BJ (cell line): ENCODE measurements at places on chromosomes 7 and 10. TPM values are rescaled to one million over a fixed set of nuclear protein-coding genes. Genes with fewer than 3 reads are reported as not detected.

CALML3 gene
- not detected in 2 replicates for polyA plus RNA-seq

AP5Z1 gene
- polyA plus RNA-seq, result 16.7 and 27.3 TPM in 2 replicates

TMEM236 gene
- 0.02 and 0.04 TPM in 2 replicates for polyA plus RNA-seq

PRRT4 gene
- 0.07 TPM in 1 of 2 replicates, not detected in the other for polyA plus RNA-seq

ASAH2 gene
- polyA plus RNA-seq, result 0.32 and 2.5 TPM in 2 replicates

FAM170B gene
- polyA plus RNA-seq, result not detected in 2 replicates

UCMA gene
- not detected in 2 replicates for polyA plus RNA-seq

TACR2 gene
- polyA plus RNA-seq, result 0.09 TPM in 2 replicates

GRCh38 chr7:50534690-50535290 lies 30.4 kb downstream of the DDC start:
- peak; percentile 92 for DNase-seq

- no peak for DNase-seq
These were observed 45.6 kb upstream of the TAS2R16 start for GRCh38 chr7:123041101-123041500.

DNA sequence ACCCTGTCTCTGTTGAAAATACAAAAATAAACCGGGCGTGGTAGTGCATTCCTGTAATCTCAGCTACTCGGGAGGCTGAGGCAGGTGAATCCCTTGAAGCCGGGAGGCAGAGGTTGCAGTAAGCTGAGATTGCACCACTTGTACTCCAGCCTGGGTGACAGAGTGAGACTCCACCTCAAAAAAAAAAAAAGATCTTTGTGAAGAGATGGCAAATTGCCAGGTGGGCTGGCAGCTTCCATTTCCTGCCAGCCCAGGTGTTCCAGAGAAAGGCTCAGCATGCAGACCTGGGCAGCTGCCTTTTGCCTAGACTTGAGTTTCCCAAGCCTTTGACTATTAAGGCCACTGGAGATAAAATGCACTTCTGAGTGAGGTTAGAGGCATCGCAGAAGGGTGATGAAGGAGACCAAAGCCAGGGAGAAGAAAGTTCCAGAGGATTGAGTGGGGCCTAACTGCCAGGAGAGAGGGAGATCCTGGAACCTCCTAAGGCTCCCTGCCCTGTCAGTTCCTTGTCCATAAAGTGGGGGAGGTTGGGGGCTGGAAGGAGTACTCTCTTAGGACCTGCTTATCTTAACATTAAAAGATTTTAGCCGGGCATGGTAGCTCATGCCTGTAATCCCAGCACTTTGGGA lies 10.0 kb upstream of the DDIT4 start:
- DNase-seq, result no peak

- no peak for DNase-seq
These were observed 55.2 kb downstream of the TSPAN15 start for GRCh38 chr10:69506487-69506833.

- DNase-seq, result no peak
These were observed 47.9 kb downstream of the GALNT11 start for GRCh38 chr7:152073352-152073751.

DNA sequence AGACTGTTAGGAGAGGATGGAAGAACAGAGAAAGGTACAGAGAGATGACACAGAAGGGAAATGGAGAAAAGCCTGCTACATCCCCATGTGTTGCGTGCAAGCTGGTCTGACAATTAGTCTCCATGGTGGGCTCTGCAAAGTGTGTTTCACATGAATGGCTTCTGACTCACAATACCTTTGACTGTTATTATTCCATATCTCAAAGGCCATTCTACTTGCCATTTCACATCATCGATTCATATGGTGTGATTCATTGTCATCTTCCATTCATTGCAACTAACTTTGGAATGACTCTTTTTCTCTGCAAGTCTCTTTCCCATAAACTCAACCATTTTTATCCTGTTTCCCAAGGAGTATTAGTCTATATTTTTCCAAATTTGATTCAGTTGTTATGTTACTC lies 208.9 kb upstream of the INHBA start:
- DNase-seq, result no peak

DNA sequence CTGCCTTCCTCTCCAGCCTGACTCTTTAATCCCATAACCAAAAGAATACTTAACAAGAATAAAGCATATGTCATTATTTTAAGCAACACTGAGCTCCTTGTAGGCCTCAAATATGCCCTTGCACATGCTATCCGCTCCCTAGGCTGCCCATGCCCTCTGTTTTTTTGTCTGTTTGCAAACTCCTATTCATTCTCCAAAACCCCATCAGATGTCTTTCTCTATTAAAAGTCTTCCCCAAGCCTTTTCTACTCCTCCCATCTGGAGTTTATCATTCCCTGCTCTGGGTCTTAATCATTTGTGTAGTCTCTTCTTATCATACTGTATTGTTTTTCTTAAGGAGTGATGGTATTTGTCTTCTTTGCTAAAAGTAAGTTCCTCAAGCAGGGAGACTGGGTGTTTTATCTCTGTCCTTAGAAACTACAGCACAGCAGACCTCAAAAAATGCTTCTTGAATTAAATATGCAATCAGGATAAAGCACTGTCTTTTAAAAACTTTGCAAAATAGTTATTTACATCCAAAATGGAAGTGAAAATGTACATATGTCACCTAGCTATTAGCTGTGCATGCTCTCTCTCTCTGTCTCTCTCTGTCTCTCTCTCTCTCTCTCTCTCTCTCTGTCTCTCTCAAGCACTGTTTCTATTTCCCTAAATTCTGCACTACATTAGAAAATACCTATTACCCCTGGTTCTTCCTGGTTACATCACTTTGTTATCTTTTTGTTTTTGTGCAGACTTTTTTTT lies 56.5 kb upstream of the OPALIN start:
- DNase-seq, result no peak

- no peak for DNase-seq
These were observed 545 bp downstream of the NACAD start for GRCh38 chr7:45088146-45088701.

- no peak for DNase-seq
These were observed 493 bp downstream of the ZMIZ2 start for GRCh38 chr7:44748948-44749731.

- DNase-seq, result no peak
These were observed 178.8 kb downstream of the TPK1 start for GRCh38 chr7:144656965-144657517.

GRCh38 chr7:94311515-94311914 lies 83.2 kb upstream of the COL1A2 start:
- DNase-seq, result no peak

DNA sequence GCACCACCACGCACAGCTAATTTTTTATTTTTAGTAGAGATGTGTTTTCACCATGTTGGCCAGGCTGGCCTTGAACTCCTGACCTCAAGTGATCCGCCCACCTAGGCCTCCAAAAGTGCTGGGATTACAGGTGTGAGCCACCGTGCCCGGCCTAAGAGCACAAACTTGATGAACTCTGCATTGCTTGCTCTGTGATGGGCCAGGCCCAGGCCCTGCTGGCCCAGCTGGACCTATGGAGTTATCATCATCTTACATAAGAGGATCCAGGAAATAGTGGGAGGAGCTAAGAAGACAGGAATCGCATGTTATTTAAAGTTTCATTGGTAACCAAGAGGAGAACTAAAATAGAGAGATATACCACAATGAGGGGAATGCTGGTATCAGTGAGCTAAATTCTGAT lies 86.9 kb downstream of the DAGLB start:
- DNase-seq, result no peak

DNA sequence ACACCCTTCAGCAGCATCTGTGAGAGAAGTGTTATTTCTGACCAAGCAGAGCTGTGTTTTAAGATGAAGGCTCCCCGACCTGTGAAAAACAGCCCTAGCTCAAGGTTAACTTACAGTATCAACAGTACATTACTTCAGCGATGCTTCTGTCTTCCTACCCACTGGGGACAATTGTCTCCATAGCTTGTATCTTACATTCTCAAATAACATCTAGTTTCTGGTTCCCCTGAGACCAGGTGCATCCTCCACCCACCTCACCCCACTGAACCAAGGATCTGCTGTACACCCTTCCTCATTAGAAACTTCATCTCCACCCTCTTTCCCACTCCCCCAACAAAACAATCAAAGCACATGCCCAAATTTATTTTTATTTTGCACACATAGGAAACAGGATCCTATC lies 102.0 kb downstream of the VOPP1 start:
- no peak for DNase-seq

DNA sequence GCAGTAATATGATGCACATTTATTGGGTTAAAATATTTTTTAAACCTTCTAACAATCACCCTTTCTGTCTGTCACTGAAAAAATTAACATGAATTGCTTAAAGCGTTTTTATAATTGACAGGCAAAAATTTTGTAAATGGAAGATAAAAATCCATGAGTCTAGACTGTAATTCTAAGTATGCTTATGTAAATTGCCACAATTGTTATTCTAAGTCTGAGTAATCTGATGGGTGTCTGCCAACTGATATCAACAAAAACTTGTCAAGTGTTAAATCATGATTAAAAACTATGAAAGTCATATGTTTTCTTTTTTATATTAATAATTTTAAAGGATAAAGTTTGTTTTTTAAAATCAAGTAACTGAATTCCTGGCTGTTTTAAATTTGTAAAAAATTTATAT lies 208.2 kb downstream of the CDK14 start:
- DNase-seq, result no peak

GRCh38 chr10:132590752-132591121 lies 53.1 kb downstream of the INPP5A start:
- DNase-seq, result no peak

GRCh38 chr10:110414548-110415309 lies 83.0 kb upstream of the DUSP5 start:
- DNase-seq, result no peak

DNA sequence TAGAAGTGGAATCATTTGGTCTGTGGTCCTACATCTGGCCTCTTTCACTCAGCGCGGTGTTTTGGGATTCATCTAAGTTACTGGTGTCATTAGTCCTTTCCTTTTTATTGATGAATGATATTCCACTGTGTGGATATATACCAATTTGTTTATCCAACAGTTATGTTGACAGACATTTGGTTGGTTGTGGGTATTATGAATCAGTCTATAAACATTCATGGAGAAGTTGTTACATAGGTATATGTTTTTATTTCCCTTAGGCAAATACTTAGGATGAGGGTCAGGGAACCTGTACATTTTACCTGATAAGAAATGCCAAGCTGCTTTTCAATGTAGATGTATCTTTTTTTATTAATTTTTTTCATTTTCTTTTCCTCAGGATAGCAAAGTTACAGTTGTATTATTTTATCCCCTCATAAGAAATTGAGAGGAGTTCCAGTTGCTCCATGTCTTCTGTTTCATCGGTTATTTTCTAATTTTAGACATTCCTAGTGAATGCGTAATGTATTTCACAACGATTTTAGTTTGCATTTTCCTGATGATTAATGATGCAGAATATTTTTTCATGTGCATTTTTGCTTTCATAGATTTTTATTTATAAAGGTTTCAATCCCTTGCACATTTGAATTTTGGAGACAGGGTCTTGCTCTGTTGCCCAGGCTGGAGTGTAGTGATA lies 203.8 kb upstream of the SH2B2 start:
- DNase-seq, result no peak

GRCh38 chr7:100827330-100828226 lies at the start of gene EPHB4:
EPHB4 (minus strand) TSS chr7:100827523; CDS start chr7:100827030, 493 bp downstream.
- peak; percentile 32 for DNase-seq

DNA sequence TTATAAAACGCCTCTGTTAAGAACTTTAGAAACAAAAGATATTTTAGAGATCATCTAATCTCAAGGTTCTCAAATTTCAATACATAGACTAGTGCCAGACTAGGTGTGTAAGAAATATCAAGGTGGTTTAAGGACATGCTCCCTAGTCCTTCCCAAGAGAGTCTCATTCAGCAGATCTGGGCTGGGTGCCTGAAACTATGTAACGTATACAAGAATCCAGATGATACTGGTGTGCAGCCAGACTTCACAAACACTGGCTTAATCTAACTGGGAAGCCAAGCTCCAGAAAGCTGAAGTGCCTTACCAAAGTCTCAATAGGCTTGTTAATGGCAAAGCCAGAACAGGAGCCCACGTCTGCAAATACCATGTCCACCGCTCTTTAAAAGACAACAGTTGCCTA lies 105.0 kb upstream of the AMPH start:
- no peak for DNase-seq

DNA sequence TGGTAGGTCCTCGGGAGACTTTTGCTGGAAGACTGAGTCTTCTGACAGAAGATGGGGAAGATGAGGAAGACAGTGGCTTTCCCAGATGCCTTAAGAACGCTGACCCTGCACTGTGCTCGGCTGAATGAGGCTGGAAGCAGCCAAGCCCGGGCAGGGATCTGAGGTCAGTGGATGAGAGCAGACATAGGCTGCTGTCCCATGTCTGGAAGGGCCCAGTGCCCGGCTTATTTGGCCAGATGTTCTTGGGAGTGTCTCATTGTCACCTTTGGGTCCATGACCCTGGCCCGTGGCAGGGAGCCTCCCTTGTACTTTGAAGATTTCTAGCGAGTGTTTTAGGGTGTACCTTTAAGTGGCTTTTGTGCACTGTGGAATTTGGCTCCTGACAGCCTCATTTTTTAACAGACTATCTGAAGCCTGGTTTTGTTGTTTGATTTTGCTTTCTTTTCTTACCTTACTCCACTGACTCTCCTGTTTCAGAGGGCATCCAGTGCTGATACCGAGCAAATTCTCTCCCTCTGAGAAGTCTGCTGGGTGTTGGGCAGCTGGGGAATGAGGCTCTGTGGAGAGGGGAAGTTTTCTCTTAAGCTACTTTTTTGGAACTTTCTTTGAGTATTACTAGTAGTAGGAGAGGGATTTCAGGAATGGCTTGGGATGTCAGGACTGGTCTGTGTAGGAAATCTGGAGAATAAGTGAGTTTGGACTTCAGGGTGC lies 61.4 kb downstream of the CREB5 start:
- no peak for DNase-seq

GRCh38 chr7:27793780-27794179 lies 53.8 kb downstream of the TAX1BP1 start:
- no peak for DNase-seq

GRCh38 chr7:43372676-43373355 lies 210.1 kb upstream of the STK17A start:
- no peak for DNase-seq

DNA sequence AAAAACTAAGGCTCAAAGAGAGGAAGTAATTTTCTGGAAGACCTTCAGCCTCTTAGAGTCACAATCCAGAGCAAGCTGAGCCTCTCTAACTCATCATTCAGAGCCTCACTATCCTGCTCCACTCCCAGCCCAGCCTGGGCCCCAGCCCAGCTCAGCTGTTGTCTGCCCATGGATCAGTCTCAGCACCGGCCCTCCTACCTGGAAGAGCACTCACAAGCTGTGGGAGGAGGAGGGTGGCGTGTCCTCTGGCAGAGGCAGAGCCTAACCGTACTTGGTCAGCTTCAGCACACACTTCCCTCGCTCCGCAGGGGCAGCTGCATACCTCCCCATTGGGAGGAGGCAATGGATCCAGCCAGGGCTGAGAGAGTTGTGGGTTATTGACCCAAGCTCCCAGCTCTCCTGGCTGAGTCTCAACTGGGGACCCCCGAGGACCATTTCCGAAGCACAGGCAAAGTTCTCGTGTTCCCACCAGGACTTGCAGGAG lies 66.7 kb upstream of the GPR26 start:
- DNase-seq, result no peak
